Karpas-422 (cell line): ENCODE measurements at places on chromosomes 11 and 22.

DNA sequence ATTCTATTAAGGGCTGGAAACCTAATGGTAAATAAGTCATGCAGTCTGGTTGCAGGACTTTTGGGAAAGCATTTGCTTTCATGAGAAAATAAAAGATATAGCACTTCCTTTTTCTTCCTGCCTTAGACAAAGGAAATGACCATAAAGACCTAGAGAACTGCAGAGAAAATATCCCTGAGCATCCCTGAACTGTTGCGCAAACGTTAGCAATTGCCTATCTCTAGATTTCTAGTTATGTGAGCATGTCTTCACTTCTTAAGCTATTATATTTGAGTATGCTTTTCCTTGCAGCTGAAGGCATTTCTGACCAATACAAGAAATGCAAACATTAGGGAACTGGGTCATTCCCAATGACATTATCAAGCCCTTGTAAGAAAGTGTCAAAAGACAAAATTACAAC, 110.6 kb downstream of the KIF18A start:
- DNase-seq: no peak

DNA sequence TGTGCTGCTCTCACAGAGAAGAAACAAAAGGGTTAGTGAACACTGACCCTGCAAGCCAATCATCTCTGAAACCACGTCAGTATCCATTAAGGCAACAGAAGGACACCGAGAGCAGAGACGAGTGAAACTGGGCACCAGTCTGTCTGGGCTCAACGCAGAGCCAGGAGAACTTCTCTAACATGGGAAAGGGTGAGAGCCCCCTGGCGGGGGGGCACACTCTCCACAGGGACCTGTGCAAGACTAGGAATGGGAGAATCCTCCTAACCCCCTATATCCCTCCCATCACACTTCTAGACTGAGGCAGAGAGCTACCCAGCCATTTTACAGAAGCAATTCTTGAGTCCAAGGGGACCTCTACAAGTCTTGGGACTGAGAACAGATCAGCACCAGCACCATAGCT, 285.8 kb downstream of the SOX6 start:
- no peak for DNase-seq

- DNase-seq: no peak
Observed at GRCh38 chr22:36352803-36353507, 34.8 kb downstream of the MYH9 start.

DNA sequence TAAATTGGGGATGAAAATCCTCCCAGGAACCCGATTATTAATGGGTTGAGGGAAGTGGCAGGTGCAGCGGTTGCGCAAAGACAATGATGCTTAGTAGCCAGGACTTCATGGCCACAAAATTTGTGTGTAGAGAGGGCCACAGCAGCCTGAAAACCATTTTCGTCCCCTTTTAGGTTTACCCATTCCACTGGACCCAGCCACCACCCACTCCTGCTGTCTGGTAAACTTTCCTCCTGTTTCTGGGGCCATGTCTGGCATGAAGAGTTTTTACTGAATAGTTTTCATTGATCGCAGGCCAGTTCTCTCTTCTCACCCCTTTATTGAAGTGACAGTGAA, 69.5 kb upstream of the SYT13 start:
- no peak for DNase-seq

- no peak for DNase-seq
Observed at GRCh38 chr11:126123686-126124085, 61.0 kb upstream of the CDON start.

GRCh38 chr22:37088750-37089408, 20.6 kb downstream of the TMPRSS6 start:
- no peak for DNase-seq

DNA sequence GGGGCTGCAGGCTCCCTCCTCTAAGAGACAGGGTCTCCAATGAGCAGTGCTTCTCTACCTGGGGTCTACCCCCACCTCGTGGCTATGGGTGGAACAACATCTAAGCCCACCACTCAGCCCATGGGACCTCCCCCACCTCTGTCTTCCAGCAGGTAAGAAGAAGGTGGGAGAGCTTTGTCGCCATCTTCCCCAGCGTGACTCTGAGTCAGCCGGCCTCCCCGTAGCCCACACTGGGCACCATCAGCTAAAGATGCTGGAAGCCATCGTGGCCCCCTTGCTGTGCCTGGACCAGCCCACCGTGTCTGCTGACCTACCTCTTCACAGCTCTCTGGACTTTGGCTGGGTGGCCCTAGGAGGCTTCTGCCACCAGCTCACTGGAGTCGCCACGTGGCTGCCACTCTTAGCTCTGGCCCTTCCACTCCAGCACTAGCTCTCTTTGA, 944 bp downstream of the C11orf86 start:
- DNase-seq: peak; percentile 68

GRCh38 chr22:28006271-28006670, 87.2 kb upstream of the PITPNB start:
- no peak for DNase-seq

DNA sequence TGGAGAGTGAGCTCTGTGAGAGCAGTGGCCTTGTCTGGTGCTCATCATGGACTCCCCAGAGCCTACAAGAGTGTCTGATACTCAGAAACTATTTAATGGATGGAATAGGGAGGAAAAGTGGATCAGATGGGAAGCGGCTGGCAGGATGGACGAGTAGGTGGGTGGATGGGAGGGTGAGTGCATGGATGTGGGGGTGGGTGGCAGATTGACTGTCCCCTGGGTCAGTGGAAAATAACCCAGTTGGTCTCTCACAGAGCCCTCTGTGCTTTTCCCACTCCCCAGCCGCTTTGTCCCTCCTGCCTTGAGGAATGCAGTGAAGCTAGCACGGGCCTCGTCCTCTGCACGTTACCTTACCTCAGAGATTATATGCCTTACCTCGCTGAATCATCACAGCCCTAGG, 5.9 kb downstream of the SPI1 start:
- DNase-seq: no peak

- DNase-seq: no peak
Observed at GRCh38 chr11:80842246-80842645, 1401.4 kb upstream of the TENM4 start.

DNA sequence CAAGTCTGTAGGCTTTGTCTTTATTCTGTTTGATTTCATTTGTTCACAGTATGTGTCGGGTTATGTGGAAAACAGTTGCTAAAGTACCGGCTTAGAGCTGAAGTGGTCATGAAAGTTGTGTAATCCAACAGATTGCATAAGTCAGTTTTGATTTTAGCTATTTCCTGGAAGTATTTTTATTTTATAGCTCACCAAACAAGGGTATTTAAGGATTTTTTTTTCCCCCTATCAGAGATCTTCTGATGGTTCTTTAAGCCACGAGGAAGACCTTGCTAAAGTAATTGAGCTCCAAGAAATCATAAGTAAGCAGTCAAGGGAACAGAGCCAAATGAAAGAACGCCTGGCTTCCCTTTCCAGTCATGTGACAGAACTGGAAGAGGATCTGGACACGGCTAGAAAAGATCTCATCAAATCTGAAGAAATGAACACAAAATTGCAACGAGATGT, 55.9 kb downstream of the PPFIA1 start:
- no peak for DNase-seq

- DNase-seq: no peak
Observed at GRCh38 chr11:67657300-67657699, 6.8 kb upstream of the ACY3 start.

- no peak for DNase-seq
Observed at GRCh38 chr22:23782252-23782651, 4.5 kb upstream of the SMARCB1 start.

DNA sequence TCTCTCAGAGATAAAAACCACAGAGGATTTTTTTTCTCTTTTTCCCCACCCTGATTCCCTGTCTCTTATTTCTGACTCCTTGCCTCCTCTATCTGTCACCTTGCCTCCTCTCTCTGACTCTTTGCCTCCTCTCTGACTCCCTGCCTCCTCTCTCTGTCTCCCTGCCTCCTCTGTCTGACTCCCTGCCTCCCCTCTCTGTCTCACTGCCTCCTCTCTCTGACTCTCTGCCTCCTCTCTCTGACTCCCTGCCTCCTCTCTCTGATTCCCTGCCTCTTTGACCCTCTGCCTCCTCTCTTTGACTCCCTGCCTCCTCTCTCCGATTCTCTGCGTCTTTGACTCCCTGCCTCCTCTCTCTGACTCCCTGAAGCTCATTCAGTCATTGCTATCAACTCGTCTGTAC, 3.1 kb downstream of the RASD2 start:
- DNase-seq: no peak

DNA sequence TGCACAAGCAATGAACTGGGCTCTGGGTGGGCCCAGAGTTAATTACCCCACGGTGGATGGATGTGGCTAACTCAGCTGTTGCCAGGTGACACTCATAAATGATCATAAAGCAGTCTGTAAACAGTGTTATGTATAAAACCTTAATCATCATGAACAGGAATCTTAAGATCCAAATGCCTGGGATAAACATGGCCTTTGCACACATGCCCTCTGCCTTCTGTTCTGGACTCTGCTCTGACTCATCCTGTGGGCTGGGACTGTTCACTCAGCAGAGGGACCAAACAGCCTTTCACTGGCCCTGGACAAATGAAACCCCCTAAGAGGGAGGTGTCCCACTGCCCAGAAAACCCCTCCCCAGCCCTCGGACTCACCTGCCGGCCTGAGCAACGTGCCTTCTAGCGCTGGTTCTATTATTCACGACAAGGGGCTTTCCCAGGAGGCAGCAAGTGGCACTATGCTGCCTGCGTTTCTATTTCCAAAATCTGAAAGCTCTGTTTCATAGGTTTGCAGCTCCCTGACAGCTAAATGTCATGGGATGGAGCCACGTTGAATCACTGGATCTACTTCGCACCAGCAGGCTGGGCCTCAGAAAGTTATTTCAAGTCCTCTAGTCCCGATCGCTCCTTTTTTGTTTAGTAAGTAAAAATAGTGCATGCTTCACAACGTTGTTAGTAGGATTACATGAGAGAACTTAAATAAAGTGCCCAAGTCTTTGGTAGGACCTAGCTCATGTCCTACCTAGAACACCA, 53.0 kb downstream of the LARGE1 start:
- DNase-seq: no peak

DNA sequence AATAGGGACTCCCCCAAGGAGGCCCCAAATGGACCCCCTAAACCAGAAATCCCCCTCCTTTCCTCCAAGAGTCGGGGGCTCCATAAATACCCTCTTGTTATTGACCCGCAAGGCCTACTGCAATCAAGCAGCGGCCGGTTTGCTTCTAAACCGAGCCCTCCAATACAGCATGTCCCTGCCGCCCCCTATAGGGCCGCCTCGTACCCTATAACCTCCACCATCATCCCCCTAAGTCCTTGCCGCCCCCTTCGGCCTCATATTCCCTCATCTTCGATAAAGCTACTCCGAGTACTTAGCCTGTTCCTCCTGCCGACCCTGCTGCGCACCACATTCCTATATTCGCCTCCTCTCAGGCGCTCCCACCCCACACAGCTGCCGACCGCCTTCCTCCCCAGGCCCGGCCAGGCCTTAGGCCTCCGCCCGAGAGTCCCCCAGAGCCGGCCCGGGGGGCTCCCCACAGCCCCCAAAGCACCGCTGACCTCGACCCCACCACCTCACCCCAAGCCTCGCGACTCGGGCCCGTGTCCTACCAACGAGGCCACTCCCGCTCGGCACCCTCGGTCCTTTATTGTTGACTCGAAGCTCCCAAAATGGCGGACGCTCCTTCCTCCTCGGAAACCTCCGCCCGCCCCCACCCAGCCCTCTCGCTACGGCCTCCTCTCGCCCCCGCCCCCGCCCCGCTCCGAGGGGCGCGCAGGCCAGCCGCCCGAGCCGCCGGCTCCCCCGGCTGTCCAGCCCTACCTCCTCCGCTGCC, 430 bp downstream of the DDX6 start:
- peak; percentile 66 for DNase-seq

- no peak for DNase-seq
Observed at GRCh38 chr11:128898580-128899344, 7.6 kb downstream of the KCNJ5 start.

DNA sequence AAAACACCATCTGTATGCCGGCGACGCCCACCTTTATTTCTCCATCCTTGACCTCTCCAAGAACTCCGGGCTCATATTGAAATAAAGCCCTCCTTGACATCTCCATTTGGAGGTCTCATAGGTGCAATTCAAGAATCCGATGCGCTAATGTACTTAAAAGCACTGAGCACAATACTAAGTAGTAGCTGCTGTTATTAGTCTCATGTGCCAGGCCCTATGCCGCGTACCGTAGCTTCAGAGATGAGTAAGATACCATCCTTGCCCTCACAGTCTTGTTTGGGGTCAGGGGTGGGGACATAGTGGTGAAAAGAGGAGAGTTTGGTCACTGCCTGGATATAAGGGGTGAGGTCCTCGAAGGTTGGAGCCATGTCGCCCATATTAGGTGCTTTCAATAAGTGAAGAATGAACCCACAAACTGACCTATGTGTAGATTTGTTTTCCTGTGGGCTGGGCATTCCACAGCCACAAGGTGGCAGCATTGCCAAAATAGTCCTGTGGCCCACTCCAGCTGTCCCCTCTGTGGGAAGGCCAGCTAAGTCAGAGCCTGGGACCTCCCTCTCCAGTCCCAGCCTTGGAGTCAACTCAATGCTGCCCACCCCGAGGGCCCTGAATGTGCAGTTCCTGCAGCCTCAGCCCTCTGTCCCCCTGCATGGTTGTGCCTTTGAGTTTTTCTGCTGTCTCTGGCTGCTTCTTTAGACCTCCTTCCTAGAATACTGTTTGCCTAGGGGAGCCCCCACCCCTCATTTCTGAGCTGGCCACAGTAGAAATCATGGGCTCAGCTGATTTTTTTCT, 6.5 kb downstream of the DCPS start:
- peak; percentile 64 for DNase-seq

DNA sequence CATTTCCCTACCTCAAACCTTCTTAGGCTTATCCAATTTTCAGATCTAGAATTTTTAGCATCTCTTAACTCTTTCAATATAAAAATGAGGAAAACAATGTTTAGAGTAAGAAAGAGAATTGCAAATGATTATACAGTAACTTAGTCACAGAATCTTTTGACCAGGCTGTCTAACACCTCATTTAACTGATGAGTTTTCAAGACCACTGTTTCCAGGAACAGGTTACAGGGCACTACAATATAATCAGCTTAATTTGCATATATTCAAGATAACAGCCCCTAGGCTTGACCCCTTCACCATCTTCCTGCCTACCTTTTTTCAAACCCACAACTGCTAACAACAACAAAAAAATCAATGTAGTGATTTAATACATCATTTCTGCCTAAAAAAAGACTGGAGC, 12.7 kb downstream of the NUMA1 start:
- DNase-seq: no peak

GRCh38 chr11:93028960-93029522, 59.6 kb downstream of the MTNR1B start:
- DNase-seq: no peak

DNA sequence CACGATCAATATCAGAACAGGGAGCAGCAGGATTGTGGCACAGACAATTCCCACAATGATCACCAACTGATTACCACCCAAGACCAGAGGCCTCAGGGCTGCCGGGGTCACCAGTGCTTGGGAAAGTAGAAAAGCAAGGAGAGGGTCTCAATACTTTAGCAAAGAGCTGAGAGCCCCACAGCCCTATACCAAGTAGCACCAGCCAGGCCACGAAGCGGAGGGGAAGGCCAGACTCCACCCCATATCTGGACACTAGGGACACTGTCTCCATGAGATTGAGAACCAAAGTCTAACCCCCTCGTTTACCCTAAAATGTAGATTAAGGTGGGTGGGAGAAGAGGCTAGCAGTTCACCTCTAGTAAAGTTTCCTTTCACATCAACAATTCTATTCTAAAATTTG, 24.1 kb upstream of the SCN2B start:
- no peak for DNase-seq
